Neural progenitor cell (in vitro differentiated cells): ENCODE measurements at places on chromosomes 13 and 19. TPM values are rescaled to one million over a fixed set of nuclear protein-coding genes. Genes with fewer than 3 reads are reported as not detected.

Gene IL27RA
- 1.2 and 3.3 TPM in 2 replicates for total RNA-seq

Gene CGB5
- total RNA-seq = not detected in 2 replicates

Gene SWSAP1
- 1.0 and 1.5 TPM in 2 replicates for total RNA-seq

Gene ITM2B
- 97.3 and 172 TPM in 2 replicates for total RNA-seq

Gene ATXN8OS
- total RNA-seq = not detected in 2 replicates
